Liver (tissue), 10 donors: ENCODE measurements at places on chromosomes 3 and 15. TPM values are rescaled to one million over a fixed set of nuclear protein-coding genes. Genes with fewer than 3 reads are reported as not detected.

The NCEH1 gene
- polyA plus RNA-seq: 1.1 TPM

The VEPH1 gene
- polyA plus RNA-seq: 3.3 TPM

The COLQ gene
- polyA plus RNA-seq: 0.27 TPM

The KLF15 gene
- polyA plus RNA-seq: 27.6 TPM

GRCh38 chr3:161251716-161252115 is 30.6 kb downstream of the NMD3 start:
- H3K36me3 ChIP-seq: peaks cover 81% of the 10 kb centered on the region
- H3K4me1 ChIP-seq: peaks cover 3% of the 10 kb centered on the region
- no peak overlapping the region for H3K27ac ChIP-seq
- H3K27me3 ChIP-seq: no peaks in the 10 kb centered on the region
- H3K4me3 ChIP-seq: no peak overlapping the region
- no peak for DNase-seq

- H3K27ac ChIP-seq: no peak overlapping the region
- no peak for DNase-seq
- H3K36me3 ChIP-seq: no peaks in the 10 kb centered on the region
- no peaks in the 10 kb centered on the region for H3K27me3 ChIP-seq
- no peak overlapping the region for H3K4me3 ChIP-seq
Measured at GRCh38 chr15:71562251-71562650, 248.1 kb upstream of the NR2E3 start.

DNA sequence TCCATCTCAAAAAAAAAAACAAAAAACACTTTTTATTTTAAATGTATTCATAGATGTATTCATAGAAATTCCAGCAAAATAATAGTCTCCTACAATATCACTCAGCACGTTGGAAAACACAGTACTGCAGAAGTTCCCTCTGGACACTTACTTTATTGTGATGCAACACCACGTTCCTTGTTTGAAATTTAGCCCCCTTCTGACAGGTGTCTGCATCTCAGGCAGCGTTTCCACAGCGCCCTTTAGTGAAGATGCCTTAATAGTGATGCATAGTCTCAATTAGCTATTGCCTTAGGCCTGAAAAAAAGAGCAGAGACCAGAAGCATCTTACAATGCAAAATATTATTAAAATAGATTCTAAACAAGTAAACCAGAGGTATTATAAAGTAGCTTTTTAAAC is 20.3 kb downstream of the IL12A start:
- no peaks in the 10 kb centered on the region for H3K36me3 ChIP-seq

- DNase-seq: no peak
- H3K27ac ChIP-seq: no peak overlapping the region
- H3K36me3 ChIP-seq: no peaks in the 10 kb centered on the region
- H3K4me3 ChIP-seq: no peak overlapping the region
Measured at GRCh38 chr15:33242165-33242564, 47.7 kb upstream of the FMN1 start.

- H3K27ac ChIP-seq: no peak overlapping the region
- no peak for DNase-seq
Measured at GRCh38 chr3:2547049-2547448, 448.4 kb downstream of the CNTN4 start.

DNA sequence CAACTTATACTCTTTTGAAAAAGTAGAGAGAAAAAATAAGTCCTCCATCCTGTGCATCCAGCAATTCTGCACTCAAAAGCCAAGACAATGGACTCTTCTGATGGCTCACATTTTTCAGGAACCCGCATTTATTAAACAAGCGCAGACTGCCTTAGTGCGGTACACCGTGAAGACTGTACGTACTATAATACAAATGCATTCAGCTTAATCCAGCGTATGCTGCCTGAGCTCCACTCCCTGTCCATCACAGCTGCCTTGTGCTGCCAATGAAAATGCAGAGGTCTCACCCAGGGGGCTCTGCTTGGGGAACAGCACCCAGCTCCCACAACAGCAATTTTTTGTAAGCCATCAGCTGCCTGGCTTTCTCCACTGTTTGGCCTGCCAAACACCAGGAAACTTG is 350.9 kb downstream of the ULK4 start:
- no peaks in the 10 kb centered on the region for H3K4me1 ChIP-seq
- H3K27me3 ChIP-seq: no peaks in the 10 kb centered on the region
- H3K27ac ChIP-seq: no peak overlapping the region
- no peak for DNase-seq

GRCh38 chr3:12571986-12572385 is 15.1 kb downstream of the MKRN2 start:
- peaks cover 12% of the 10 kb centered on the region for H3K36me3 ChIP-seq
- H3K4me1 ChIP-seq: no peaks in the 10 kb centered on the region
- no peak for DNase-seq
- no peak overlapping the region for H3K4me3 ChIP-seq

DNA sequence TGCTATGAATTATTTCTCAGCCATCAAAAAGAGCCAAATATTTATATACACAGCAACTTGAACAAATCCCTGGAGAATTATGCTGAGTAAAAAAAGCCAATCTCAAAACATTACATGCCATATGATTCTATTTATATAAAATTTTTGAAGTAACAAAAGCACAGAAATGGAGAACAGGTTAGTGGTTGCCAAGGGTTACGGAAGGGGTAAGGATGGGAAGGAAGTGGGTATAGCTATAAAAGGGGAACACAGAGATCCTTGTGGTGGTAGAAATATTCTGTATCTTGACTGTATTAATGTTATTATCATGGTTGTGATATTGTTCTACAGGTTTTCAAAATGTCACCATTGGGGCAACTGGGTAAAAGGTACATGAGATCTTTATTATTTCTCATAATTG is 62.3 kb upstream of the ASB14 start:
- DNase-seq: no peak
- no peaks in the 10 kb centered on the region for H3K36me3 ChIP-seq
- no peaks in the 10 kb centered on the region for H3K4me1 ChIP-seq
- no peak overlapping the region for H3K4me3 ChIP-seq
- H3K27me3 ChIP-seq: no peaks in the 10 kb centered on the region

- no peaks in the 10 kb centered on the region for H3K36me3 ChIP-seq
- H3K4me3 ChIP-seq: no peak overlapping the region
- H3K27ac ChIP-seq: no peak overlapping the region
- H3K4me1 ChIP-seq: peaks cover 46% of the 10 kb centered on the region
Measured at GRCh38 chr3:53156368-53156834, 4.6 kb upstream of the PRKCD start.

GRCh38 chr3:113546414-113546893 is 14.1 kb downstream of the SIDT1 start:
- H3K27ac ChIP-seq: no peak overlapping the region
- no peaks in the 10 kb centered on the region for H3K36me3 ChIP-seq

GRCh38 chr15:70783610-70784022 is 20.3 kb upstream of the UACA start:
- peaks cover 2% of the 10 kb centered on the region for H3K4me1 ChIP-seq
- no peak overlapping the region for H3K27ac ChIP-seq

- no peaks in the 10 kb centered on the region for H3K27me3 ChIP-seq
- no peak overlapping the region for H3K4me3 ChIP-seq
- H3K36me3 ChIP-seq: no peaks in the 10 kb centered on the region
- no peaks in the 10 kb centered on the region for H3K4me1 ChIP-seq
- H3K27ac ChIP-seq: no peak overlapping the region
- DNase-seq: no peak
Measured at GRCh38 chr3:147298511-147298982, 107.8 kb downstream of the ZIC4 start.
